NCI-H1048 (cell line): ENCODE measurements at places on chromosomes 3 and 15.

- no peak for DNase-seq
These were observed 12.5 kb downstream of the SMAD6 start for GRCh38 chr15:66714543-66714981.

GRCh38 chr3:97421565-97421964 lies 343.0 kb upstream of the ARL6 start:
- DNase-seq = no peak

DNA sequence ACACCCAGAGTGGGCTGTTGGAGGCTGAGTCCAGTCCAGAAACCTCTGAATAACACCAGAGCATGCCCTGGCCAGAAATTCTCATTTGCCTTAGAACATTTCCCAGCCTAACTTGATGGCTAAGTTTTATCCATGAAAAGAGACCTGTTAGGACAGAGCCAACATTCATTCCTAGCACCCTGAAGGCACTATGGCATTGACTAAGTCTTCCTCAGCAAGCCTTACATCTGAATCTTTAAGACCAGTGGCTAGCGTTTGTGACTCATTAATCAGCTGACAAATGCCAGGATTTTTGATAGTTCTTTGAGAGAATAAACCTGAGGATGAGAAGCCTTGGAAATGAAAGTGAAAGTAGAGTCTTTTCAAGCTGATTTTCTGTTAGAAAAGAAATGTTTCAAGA lies 1087.1 kb upstream of the ALCAM start:
- DNase-seq = no peak

DNA sequence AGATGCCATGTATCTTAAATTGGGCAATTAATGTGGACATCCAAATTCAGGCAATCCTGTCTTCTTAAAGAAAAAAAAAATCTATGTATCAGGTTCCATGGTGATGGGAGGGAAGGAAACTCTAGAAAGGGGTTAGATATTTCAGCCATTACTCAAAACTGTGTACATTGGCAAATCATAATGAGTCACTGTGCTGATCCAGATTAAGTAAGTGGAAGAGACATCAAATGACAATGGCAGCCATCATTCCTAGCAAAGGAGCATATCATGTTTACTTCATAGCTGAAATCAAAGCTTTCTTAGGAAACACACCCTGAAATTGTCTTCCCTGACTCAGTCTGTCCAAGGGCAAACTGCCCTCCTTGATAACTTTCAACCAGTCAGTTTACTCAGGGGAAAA lies 713.3 kb upstream of the GBE1 start:
- no peak for DNase-seq

DNA sequence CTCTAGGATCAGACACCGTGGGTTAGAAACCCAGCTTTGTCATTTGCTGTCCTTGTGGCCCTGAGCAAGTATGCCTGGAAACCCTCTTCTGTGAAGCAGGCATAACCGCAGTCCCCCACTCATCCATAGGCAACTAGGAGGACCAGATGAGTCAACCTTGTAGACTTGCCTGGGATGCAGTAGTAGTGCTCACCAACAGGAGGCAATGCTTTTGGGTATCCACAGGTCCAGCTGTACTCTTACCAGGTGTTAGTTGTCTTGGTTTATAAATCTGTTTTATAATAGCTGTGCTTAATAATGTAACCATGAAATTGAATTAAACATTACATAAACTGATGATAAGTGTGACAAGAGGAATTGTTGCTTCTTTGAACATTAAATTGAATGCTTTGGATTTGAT lies 389.3 kb downstream of the IL20RB start:
- no peak for DNase-seq

- DNase-seq = no peak
These were observed 60.3 kb downstream of the CMSS1 start for GRCh38 chr3:99878005-99878404.
